Spleen (tissue), 13 donors: ENCODE measurements at places on chromosomes 3 and 15.

DNA sequence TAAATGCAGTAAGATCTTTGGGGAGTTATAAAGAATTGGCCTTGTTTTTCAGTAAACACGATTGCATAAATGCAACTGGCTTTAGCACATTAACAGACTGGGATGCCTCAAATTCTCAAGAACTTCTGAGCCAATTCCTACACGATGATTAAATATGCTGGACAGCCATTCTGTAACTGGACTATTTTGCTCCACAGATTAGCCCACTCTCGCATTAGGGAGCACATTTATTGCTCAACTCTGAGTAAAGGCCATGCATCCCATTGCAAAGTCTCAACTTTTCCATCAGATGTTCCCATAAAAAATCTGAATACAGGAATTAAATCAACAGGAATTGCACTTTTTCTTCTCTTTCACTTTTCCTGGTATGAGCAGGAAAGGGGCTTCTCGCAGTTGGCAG is 66.7 kb upstream of the PRICKLE2 start:
- no peaks in the 10 kb centered on the region for H3K4me1 ChIP-seq
- no peaks in the 10 kb centered on the region for H3K27me3 ChIP-seq
- no peaks in the 10 kb centered on the region for H3K36me3 ChIP-seq
- H3K27ac ChIP-seq, result no peak overlapping the region
- DNase-seq, result no peak
- no peak overlapping the region for H3K4me3 ChIP-seq

GRCh38 chr3:108602249-108602934 is 12.9 kb downstream of the DZIP3 start:
- H3K4me1 ChIP-seq, result peaks cover 39% of the 10 kb centered on the region
- H3K27me3 ChIP-seq, result no peaks in the 10 kb centered on the region
- H3K4me3 ChIP-seq, result no peak overlapping the region

GRCh38 chr3:59107856-59108815 is 58.3 kb upstream of the CFAP20DC start:
- H3K36me3 ChIP-seq, result no peaks in the 10 kb centered on the region
- no peaks in the 10 kb centered on the region for H3K27me3 ChIP-seq
- H3K4me3 ChIP-seq, result no peak overlapping the region

GRCh38 chr3:67437090-67437489 is 217.3 kb downstream of the SUCLG2 start:
- H3K27ac ChIP-seq, result no peak overlapping the region
- DNase-seq, result no peak
- peaks cover 6% of the 10 kb centered on the region for H3K4me1 ChIP-seq
- no peaks in the 10 kb centered on the region for H3K36me3 ChIP-seq
